Dorsolateral prefrontal cortex (tissue), 122 donors: ENCODE measurements at places on chromosomes 1 and 21. TPM values are rescaled to one million over a fixed set of nuclear protein-coding genes. Genes with fewer than 3 reads are reported as not detected.

Gene MYOG
- not detected for total RNA-seq

Gene AK4
- total RNA-seq, result 48.8 TPM

Gene SPATA21
- not detected for total RNA-seq

Gene LRRC39
- total RNA-seq, result 5.8 TPM

Gene BARHL2
- total RNA-seq, result not detected

Gene FMO5
- 3.6 TPM for total RNA-seq

DNA sequence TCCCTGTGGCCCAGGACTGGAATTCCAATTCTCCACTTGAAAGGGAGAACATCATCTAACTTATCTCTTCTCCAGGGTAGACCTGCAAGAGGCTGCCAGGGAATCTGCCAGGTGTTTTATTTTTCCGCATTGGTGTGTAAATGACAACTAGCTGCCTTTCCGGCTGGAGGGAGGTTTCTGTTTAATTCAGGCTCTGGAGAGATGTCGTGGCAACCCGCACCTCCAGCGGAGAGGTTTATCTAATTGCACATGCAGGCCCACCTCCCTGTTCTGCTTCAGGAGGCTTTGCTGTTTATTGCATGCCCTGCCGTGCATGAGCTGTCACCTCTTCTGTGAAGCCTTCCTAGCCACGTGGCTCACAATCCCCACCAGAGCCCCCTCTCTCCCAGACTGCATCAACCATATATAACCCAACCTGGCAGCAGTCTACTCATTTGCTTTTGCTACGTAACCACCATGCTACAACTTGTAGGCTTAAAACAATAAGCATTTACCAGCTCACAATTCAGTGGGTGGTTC lies 151.6 kb downstream of the C1orf94 start:
- no peak for DNase-seq

DNA sequence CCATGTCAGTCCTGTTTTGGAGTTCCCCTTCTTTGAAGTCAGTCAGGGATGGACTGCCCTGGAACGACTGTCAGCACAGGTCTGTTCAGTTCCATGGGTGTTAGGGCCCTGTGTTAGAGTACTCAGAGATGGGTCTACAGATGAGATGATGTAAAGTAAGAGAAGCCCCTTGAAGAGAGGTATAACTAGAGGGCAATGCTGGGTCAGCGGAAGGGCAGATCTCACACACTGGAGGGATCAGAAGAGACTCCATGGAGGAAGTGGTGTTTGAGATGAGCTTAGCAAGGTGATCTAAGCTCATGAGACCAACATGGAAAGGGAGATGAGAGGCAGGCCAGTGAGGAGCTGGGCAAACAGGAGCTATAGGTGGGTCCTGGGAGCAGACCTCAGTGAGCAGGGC lies 7.6 kb downstream of the PPFIA4 start:
- DNase-seq, result no peak

GRCh38 chr1:213050745-213051126 lies 305 bp upstream of the RPS6KC1 start:
- DNase-seq, result no peak

DNA sequence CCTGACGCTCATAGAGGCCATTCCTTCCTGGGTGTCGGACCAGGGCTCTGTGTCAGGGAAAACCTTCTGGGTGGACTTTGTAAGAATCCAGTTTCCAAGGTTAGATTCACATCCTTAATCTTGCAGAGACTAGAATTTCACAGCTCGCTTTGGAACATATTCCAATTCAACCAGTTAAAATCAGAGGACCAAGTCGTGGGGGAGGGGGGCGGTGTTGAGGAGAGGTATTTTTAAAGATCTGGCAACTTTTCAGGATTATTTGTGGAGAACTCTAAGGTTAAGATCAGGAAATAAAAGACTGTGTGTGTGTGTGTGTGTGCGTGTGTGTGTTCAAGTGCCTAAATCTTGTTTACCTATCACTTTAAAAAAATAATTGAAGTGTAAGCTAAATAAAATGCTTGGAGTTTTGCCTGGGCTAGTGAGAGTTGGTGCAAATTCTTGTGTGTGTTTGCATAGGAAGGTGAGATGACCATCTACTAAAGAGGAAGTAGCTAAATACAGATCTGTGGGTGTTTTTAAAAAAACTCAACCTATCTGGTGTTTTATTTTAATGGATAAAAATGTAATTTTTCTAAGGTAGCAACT lies 21.8 kb downstream of the TENT5C start:
- DNase-seq, result no peak

DNA sequence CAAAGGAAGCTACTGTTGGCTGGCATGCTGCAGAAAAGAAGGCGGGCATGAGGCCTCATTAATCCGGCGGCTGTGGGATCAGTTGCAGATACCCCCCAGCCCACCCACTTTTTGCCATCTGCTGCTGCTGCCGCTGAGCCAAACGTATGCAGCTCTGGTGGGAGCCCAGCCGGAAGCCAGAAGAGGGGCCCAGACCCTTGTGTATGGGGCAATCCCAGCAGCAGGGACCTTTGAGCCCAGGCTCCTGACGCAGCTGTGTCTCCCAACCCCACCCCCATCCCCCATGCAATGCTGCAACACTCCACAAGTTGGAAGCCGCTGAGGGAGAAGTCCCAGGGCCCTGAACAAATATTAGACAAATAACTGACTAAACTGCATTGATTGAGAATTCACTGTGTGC lies 106.0 kb downstream of the ELAVL4 start:
- DNase-seq, result no peak

DNA sequence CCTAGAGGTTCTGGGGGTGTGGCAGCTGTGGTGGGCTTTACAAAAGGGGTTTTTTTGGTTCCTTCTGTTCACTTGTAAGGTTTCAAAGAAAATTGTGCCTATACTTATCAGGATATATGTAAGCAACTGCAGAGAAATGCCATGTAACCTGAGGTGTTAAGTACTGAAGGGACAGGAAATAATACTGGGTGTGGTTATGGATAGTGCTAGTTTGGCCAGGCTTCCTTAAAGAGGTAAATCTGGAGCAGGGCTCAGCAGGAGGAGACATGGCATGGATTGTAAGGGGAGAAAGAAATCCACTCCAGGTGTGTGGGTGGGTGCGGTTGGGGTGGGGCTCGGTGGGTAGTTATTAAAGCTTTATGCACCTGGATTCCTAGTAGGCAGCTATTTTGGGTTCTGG lies 28.3 kb downstream of the KIRREL1 start:
- no peak for DNase-seq

- no peak for DNase-seq
Measured at GRCh38 chr1:24437631-24438396, 22.2 kb downstream of the NIPAL3 start.

DNA sequence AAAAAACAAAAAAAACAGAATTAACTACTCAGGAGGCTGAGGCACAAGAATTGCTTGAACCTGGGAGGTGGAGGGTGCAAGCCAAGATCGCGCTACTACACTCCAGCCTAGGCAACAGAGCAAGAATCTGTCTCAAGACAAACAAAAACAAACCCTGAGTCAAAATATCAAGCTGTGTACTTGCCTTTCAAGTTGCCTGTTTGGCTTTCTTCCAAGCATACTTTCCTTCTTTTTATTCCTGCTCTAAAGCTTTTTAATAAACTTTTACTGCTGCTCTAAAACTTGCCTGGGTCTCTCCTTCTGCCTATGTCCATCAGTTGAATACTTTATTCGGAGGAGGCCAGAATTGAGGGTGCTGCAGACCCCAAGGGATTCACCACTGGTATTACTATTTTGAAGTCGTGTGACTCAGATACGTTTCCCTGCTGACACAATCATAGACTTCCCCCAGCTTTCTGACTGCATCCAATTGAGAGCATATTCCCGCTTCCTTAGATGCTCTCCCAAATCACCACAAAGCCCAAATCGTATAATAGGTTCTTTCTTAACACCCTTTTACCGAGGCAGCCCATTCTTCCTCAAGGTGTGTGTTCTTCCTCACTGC lies 3.5 kb upstream of the ACBD6 start:
- no peak for DNase-seq

DNA sequence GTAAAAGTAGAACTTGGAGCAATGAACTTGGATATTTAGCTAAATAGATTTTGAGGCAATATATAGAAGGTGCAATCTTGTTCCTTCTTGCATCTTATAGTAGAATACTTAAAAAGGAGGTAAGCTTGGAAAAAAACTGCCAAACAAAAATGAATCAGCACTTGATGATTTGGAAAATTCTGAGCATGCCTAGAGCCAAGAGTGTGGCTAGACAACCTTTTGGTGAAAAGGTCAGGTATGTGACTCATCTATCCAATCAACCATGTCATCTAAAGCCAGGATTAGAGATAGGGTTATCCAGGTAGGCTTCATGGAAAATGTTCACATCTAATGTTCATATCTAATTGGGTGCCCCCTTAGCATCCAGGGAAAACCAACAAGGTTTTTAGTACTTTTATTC lies 515.0 kb downstream of the COL11A1 start:
- no peak for DNase-seq
